GM04504 (cell line): ENCODE measurements at places on chromosomes 7 and 10.

DNA sequence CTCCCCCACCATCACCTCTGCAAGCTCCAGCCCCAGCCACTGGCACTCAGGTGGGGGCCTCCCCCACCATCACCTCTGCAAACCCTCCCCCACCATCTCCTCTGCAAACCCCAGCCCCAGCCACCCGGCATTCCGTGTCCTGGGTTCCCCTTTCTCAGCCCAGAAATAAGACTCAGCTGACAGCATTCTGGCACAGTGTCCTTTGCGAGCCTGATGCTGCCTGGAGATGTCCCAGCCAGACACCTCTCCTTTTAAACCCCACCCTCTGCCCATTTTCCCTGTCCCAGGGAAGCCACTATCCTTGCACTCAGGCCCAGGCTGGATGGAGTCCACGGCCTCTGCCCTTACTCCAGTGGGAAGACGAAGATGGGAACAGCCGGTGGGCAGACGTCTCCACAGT lies 49.8 kb downstream of the ELFN1 start:
- DNase-seq: no peak

DNA sequence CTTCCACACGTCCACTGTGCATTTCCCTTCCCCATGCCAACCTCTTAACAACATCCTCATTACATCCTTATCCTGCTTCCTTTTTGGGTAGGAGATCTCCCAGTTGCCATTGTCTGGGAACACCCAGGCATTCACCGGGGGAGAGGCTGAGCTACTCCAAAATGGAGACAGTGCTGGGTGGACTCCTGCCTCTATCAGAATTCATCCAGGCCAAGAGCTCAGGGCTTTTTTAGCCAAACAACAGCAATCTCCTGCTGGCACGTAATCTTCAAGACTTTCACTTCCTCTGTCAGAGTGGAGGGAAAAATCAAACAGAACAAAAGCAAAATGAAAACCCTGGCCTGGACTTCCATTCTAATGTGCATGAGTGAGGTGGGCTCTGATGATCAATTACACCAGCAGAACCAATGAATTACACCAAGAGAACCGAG lies 245.0 kb downstream of the PRPF18 start:
- DNase-seq: no peak

DNA sequence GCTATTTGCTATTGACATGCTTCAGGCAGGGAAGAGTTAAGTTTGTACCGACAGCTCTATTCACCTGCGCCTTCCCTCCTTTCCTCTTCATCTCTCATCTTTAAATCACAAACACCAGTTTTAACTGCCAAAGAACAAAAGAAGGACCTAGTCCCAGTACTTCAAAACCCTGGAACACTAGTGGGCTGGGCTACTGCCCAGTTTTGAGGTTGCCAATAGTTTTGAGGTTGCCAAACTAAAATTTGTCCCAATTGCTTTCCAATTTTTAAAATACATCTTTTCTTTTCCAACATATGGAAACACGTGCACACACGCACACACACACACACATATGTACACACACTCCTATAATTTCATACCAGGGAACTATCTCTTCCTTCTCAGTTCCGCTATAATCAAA lies 130.6 kb upstream of the SLC26A5 start:
- no peak for DNase-seq

DNA sequence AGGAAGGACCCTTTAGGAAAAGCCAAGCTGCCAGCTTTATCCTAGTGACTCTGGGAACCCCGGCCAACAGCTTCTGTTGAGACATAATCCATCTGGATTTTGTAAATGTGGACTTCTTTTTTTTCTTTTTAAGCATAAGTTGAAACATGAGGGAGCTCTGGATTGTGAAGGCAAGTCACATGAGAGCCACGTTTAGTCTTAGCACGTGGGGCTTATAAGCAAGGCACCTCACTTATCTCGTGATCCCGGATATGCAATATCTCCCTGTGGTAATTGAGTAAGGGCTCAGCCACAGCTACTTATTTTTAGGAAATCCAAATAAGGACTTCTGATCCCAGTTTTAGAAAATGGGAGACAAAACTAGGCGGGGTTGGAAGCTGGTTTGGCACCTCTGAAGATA lies 111.2 kb upstream of the PTN start:
- DNase-seq: peak; percentile 31

DNA sequence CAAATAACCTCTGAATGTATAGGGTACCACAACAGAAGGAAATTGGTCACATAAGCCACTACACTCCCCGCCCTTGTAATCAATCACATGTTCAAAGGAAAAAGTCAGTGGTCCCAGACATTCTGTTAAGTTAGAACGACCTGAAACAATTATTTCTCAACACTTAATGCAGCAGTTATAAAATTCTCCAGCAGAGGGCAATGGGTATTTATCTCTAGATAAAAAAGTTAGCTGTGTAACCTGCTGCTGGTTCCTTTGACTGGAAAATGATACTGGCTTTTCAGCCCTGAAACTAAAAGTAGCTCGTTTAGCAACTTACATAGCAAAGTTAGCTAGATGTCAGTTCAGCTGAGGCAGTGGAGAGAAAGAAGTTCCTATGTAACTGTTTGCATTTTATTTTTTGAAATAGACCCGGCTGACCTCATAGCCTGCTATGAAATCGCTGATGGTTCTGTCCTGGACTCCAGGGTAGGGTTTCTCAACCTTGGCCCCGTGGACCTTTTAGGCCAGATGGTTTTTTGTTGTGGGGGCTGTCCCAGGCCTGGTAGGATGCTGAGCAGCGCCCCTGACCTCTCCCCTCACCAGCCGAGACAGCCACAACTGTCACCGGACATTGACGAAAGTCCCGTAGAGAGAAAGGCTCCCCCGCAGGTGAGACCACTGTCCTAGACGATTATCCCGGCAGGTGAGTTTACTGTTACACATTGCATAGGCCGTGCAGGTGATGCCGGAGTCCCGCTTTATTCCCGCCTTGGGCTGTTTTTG lies 40.2 kb upstream of the PROSER2 start:
- DNase-seq: peak; percentile 18

DNA sequence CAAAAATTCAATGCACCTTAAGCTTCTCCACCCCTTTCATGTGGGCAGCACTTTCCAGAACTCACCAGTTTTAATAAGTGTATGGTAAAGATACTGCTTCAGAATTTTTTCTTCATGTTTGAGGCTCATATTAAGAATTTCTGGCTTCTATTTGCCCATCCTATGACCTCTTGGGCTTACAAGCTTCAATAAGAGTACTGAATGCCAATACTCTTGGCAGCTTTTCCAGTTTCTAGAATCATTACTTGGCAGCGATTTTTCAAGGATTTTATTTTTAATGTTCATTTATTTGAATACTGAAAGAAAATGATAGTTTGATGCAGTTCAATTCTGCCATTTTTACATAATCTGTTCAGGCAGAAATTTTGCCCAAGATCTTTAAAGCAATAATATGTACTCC lies 242.1 kb upstream of the KCND2 start:
- no peak for DNase-seq

DNA sequence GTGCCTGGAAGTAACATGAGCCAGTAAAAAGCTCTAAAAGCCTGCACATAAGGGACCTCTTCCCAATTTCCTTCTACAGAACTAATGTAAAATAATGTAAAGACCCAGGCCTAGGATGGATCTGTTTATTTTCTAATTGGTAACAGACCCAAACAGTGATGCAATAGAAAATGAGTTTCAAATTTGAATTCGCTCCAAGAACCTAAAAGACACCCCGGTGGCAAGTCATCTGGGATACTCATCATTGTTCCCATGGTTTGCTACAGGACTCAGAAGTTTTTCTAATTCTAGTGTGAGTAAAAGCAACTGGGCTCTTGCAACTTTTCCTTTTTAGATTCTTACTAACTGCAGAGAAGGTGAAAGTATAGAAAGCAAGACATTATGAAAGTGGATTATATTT lies 271.3 kb upstream of the CACNA2D1 start:
- DNase-seq: no peak

DNA sequence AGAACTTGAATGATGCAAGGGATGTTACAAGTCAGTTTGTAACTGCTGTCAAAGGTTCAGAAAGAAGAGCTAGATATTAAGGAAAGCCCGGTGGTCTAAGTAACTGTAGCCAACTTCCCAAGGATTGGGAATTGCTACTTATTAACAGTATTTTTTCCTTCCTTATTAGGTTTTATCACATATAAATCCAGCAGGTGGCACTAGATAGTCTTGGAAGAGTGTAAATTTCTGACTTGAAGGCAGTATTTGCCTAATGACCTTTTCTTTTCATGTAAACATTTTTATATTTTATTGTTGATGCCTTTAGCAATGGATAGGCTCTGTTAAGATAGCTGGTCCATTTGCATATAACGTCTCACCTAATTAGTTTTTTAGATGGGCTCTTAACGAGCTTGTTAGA lies 51.2 kb downstream of the ANLN start:
- DNase-seq: no peak

DNA sequence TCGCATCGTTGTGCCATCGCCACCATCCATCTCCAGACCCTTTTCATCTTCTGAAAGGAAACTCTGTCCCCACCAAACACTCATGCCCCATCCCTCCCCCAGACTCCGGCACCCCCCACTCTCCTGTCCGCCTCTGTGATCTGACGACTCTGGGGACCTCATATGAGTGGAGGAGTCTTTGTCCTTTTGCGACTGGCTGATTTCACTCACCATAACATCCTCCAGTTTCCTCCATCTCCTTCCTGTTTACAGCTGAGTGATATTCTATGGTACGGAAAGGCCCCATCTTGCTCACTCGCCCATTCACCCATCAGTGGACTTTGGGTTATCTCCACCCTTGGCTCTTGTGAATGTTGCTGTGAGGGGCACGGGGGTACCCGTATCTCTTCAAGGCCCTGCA lies 11.8 kb upstream of the INSIG1 start:
- DNase-seq: no peak

DNA sequence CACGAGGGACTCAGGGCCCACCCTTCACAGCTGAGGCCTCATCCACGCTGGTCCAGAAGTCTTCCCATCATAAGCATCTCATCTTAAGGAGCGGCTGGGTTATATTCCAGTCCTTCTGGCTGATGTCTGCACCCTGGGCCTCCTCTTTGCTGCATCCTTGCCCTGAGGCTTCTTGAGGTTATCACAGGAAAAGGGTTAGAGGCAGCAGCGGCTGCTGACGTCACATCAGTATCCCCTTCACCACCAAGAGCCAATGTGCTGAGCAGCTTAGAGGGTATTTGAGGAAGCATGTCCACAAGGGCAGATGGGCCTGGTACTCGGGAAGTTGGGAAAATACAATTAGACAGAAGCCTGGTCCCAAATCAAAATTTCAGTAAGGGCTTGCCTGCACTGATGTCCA lies 125.1 kb downstream of the PLXNA4 start:
- no peak for DNase-seq

GRCh38 chr10:48957361-48958151 lies 17.9 kb upstream of the LRRC18 start:
- DNase-seq: no peak

- no peak for DNase-seq
These were observed 1.2 kb downstream of the AGFG2 start for GRCh38 chr7:100540073-100540723.

- no peak for DNase-seq
These were observed 425.8 kb upstream of the FOXK1 start for GRCh38 chr7:4256286-4256685.

DNA sequence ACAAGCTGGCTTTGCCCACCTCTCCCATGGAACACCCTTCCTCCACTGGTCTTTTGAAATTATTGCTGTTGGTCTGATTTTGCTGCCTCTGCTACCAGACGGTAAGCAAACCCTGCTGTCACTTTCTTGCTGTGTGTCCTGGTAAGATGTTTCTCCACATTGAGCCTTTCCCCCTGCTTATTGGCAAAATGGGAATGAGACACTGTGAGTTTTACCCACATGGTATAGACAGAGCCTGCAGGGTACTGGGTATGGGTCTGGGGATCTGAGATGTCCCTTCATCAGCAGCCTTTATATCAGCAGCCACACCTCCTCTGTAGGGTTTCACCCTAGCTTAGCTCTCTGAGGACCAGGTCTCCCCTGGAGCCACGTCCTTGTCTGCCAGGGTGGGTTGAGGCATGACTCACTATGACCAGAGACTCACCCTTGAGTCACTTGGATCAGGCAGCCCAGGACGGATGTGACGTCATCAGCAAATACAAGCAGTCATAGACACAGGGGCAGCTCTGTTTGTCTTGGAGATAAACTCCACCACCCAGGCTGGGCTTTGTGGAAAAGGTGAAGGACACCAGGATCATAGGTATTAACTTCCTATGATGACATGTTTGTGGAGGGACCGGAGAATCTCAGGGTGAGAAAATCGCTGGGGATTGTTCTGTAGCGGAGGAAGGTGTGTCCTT lies 17.9 kb upstream of the BAIAP2L1 start:
- DNase-seq: peak; percentile 87

GRCh38 chr10:30420766-30421165 lies 13.2 kb upstream of the MAP3K8 start:
- DNase-seq: no peak

DNA sequence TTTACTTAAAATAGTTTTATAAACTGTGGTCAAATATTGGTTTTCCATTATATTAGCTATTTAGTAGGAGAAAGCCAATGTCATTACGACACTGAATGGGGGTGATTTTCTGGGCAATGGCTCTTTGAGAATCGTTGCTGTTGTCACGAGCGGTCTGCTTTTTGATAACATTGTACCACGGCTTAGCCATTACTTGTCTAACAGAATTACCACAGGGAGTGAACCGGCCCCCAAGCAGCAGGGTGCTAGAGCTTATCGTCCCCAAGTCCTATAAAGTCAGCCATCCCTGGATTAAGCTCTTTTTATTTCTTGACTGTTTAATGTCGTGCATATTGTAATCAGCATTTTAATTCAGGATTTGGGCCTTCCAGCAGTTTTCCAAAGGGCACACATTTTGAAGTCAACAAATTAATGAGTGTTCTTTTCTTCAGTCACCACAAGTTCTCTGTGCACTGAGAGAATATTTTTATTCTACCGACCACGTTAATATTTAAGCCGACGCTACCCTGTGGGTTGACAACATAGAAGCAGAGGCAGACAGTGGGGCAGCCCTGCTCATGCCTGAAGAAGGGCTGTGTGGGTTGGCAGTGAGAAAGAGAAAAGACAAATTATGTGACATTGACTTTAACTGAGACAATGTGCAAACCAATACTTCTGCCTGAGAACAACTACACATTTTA lies 125.8 kb downstream of the ICA1 start:
- no peak for DNase-seq

DNA sequence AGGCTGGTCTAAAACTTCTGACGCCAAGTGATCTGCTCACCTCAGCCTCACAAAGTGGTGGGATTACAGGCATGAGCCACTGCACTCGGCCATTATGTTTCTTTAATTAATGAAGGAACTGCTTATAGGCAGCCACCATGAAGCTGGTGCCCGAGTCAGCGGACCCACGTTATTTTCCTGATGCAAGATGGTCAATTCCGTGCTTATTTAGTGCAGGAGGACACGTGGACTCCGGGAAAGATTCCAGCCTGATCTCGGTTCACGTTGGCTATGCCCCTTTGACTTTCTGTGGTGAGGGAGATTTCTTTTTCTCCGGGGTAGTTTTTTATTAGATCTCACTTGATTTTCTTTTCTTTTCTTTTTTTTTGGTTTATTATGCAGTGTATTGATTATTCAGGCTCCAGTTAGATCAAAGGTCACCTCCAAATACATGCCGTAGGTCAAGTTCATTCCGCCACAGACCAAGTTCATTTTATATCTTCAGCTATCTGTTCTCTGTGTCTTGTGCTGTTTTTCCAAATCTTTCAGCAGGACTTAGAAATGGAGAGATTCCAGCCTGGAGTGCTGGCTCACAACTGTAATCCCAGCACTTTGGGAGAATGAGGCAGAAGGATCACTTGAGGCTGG lies 8.3 kb downstream of the CAMK1D start:
- no peak for DNase-seq
